Lung (tissue), 17 donors: ENCODE measurements at places on chromosomes 4 and X. TPM values are rescaled to one million over a fixed set of nuclear protein-coding genes. Genes with fewer than 3 reads are reported as not detected.

GRCh38 chr4:187128222-187128621 is 404.6 kb upstream of the FAT1 start:
- no peak for DNase-seq

DNA sequence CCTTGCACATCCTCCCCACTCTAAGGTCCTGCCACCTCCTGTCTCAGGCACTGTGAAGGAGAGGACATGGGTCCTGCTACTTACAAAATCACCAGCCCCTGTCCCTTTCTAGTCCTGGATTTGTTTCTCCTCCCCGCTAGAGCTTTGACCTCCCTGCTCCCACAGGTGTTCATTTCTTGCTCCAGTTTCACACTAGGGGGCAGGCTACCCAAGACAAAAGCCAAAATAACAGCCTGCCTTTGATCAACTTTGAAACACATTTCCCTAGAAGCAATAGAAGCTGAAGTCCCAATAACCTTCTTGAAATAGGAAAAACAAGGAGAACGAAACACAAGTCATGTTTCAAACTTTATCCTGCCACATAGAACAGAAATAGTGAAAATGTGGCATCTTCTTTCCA is 164.4 kb downstream of the QDPR start:
- DNase-seq: no peak

- no peak for DNase-seq
Measured at GRCh38 chr4:186708554-186708953, 15.1 kb downstream of the FAT1 start.

DNA sequence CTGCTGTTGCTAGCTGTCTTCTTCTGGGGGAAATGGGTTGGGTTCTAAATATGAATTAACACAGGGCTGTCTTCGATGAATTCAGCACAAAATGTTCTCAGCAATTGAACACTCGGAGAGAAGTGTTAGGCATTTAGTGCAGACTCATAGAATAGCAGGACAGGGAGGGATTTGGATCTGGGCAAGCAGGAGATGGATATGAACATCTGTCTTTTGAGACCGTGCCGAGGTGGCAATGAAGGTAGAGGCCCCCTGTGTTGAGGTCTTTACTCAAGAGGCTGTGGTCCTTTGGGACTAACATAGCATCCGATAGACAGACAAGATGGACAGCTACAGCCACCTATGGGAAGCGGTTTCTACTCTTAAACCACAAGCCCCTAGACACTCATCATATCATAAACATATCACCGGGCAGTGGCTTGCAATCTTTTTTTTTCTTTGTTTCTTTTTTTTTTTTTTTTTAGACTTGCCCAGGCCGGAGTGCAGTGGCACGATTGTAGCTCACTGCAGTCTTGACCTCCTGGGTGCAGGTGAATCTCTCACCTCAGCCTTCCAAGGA is 6.7 kb downstream of the CD99 start:
- no peak for DNase-seq

The UCHL1 gene
- 17.2 TPM for total RNA-seq

The ATP8A1 gene
- total RNA-seq: 297 TPM

The PI4K2B gene
- total RNA-seq: 20.3 TPM

The SERTM2 gene
- not detected for total RNA-seq
